Cortex of kidney (tissue), 1 donor: ENCODE measurements at places on chromosomes 5 and 9.

DNA sequence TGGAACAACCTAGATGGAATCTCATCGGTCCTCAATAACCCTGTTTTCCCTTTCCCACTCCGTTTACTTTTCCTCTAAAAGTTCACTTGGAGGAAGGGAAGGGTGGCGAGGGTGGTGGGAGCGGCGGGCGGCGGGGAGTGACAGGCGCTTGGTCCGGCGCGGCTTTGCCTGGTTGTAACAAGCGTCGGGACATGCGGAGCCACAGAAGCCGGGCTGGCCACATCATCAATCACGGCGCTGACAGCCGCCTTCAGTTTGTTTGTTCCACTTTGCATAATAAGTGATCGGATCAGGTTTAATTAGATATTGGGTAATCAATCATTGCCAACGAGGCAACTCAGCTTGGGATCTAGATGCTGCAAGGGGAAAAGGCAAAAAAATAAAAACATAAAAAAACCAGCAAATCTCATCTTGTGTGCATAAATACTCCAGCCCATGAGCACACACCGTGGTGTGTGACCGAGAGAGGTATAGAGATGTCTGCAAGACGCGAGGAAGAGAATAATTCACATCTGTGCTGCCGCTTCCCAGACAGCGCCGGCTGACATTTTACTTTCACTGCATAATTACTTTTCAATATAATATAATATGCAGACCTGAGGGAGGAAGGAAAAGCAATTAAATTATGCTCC is 396.2 kb upstream of the IRX4 start:
- no peak for DNase-seq

- DNase-seq: no peak
These were observed 35.0 kb downstream of the MTX3 start for GRCh38 chr5:79955941-79956670.

- DNase-seq: no peak
These were observed 43.2 kb downstream of the ADAMTS12 start for GRCh38 chr5:33848554-33848953.

DNA sequence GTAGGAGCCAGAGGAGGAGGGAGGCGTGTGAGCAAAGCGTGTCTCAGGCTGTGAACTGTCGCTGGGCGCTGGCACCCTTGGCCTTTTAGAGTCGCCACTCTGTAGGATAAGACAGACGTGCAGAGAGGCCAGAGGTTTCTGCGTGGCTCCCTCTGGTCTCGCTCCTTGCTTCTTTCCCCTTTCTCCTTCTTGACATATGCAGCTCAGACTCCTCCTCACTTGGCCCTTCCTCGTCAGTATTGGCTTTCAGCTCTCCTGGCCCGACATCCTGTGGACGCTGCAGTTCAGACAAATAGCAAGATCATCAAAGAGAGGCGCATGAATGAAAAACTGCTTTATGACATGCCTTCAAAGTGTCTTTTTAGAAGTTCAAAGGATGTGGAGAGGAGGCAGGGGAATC is 116.8 kb upstream of the SPRY4 start:
- DNase-seq: no peak

DNA sequence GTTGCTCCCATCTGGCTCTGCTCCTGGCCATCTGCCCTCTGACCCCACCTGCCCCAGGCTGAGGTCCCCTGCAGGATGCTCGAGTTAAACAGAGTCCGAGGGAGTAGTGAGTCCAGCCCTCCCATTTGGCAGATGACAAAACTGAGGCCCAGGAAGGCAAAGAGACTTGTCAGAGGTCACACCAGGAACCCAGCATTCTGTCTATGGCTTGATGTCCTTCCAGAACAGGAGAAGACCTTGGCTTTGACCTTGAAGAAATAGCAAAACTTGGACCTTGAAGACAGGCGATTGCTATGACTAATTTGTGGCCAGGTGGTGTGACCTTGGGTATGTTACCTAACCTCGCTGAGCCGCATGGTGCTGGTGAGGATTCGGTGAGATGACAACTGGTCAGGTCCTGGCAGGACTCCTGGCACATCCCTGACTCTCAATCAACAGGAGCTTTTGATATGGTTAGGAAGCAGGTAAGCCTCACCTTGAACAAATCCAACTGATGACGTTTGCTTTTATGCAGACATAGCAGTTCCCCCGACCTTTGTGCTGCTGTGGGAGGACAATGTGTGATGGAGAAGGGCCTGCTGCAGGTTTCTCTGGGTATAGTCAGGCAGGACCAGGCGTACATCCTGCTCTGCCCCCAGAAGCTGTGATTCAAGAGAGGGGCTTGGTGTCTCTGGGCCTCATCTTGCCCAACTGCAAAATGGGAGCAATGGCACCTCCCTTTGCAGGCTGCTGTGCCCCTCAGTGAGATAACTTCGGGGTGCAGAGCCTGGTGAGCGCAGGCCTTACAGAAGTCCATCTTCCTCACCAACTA is 198.7 kb downstream of the C9orf50 start:
- DNase-seq: no peak

DNA sequence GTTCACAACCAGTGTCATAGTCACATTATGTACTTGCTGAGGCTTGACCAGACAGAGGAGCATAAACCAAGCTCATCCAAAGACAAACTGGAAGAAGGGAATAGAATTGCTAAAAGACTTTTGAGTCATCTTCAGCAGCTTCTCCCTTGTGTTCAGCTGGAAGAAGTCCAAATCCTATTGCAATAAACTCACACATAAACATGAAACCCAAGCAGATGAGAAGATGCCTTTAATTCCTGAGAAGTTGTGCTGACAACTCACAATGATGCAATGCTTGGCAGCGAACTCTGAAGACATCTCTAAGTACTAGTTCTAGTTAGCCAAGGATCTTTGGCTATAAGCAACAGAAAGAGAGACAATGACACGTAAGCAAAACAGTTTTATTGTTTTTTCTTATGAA is 642.1 kb downstream of the KCTD16 start:
- no peak for DNase-seq

- DNase-seq: no peak
These were observed 306.7 kb downstream of the PDE4D start for GRCh38 chr5:59586841-59587240.

DNA sequence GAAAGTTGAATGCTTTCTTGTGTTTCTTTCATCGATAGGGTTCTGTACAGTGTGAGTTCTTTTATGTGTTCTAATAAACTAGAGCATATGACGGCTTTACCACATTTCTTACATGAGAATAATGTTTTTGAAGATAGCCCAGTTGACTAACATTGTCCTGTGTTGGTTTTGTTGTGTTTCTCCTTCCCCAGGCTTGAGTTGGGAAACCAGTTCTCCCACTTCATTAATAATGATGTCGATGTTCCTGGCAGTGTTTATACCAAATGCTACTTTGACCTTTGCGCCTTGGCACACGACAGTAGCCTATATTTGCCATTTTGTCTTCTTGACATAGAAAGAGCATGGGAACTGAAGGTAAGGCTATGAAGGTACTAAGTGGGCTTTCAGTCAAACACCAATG is 14.4 kb upstream of the ZNF782 start:
- no peak for DNase-seq

DNA sequence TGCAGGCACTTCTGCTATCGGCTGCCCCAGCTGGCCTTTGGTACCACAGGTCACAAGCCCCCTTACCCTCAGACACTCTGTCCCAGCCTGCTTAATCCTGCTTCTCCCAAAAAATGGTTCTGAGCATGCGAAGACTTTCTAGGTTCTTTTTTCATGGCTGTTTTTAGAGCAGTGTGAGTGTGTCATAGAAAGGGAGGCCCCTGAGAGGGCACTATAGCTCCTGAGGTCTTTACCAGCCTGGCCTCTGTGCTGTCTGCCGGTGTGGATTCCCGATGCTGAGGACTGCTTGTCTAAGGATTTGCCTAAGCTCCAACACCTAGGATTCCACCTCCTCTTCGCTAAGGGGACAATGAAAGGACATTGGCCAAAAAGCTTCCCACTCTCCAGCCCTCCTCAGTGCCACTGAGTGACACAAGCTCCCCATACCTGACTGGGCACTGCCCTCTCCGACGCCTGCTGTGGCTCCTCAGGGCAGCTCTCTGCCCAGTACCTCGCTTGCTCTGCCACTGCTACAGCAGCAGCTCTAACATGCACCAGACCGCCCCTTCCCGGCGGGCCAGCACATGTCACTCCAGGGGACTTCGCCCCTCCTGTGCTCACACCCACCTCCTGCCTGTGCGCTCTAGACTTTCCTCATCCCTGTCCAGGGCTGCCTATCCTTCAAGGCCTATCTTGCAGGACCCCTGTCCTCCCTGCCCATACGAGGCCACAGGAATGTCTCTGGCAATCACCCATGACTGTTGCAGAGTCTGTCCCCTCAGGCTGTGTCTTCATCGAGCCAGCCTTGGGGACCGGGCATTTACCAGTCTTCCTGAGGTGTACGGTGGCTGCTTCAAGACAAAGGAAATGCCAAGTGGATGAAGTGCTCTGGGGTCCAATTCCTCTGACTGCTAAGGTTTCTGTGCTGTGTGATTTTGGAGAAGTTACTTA is 21.0 kb downstream of the MACROH2A1 start:
- DNase-seq: no peak

- DNase-seq: no peak
These were observed 116.9 kb upstream of the MTAP start for GRCh38 chr9:21685502-21685901.

DNA sequence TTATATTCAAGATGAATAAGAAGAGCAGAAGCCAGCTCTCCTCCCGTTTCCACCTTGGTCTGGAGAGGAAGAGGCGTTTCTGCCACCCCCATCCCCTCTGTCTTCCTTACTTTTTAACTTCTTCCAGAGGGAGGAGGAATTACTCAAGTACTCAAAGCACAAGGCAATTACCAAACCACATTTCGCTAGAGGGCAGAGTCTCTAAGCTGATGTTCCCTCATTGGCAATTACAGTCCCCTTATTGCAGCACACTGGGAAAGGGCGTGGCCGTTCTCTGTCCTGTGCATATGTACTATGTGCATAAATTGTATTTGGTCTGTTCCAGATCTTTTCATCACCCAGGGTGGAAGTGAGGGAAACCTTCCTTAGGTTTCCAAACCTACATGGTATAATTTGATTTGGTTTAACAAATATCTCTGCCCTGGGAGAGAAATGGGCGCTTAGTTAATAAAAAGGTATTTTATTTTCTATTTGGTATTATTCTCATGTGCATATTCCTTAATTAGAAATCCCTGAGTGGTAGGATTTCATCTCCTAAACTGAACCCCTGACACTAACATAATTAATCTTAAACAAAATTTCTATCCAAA is 29.8 kb upstream of the ALDOB start:
- DNase-seq: no peak
